Uterus (tissue), 4 donors: ENCODE measurements at places on chromosomes 1 and 21.

- H3K27me3 ChIP-seq = no peaks in the 10 kb centered on the region
- peak; percentile 78 for DNase-seq
- no peaks in the 10 kb centered on the region for H3K36me3 ChIP-seq
- H3K4me1 ChIP-seq = peaks cover 36% of the 10 kb centered on the region
These were observed 45.5 kb downstream of the CACHD1 start for GRCh38 chr1:64515427-64515826.

DNA sequence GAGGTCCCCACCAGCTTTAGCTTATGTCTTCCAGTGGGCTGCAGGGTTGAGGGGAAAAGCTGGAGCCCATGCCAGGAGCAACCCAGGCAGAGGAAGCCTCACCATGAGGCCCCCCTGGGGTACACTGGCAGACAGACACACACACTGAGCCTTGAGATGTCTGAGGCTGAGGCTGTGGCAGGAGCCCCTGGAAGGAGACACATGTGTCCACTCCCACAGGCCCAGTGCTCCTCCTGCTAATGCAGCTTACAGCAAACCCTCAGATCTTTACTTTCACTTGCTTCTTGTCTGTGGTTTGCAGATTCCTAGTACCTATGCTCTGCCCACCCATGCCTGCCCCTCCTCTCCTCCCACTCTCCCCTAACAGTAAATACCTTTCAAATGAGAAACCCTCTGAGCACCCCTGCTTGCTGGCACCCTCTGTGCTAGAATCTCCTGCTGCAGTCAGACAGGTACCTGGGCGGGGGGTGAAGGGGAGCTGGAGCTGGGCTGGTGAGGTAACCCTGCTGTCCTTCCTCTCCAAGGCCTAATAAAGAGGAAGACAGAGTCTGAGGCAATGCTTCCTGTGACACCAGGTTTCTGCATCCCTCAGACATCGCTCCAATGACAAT lies 63.4 kb upstream of the NEK2 start:
- DNase-seq = no peak
- H3K36me3 ChIP-seq = no peaks in the 10 kb centered on the region
- no peaks in the 10 kb centered on the region for H3K4me1 ChIP-seq
- H3K4me3 ChIP-seq = no peak overlapping the region

DNA sequence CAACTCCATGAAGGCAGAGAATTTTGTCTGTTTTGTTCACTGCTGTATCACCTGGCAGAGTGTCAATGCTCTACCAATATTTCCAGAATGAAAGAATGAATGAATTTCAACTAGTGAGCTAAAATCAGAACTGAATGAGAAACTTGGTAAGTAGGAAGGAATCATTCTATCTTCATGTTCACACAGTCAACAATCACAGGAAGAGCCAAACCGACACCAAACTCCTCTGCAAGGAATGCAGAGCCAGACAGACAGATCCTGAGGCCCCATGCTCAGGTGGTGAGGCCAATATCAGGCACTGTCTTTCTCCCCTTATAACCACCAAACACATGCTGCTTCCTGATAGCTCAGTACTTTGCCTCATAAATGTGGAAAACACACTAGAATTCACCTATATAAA lies 139.1 kb downstream of the SLC45A1 start:
- H3K4me3 ChIP-seq = no peak overlapping the region
- peaks cover 31% of the 10 kb centered on the region for H3K4me1 ChIP-seq
- peak overlapping the region; percentile 94 for H3K27ac ChIP-seq
- H3K27me3 ChIP-seq = no peaks in the 10 kb centered on the region
- no peak for DNase-seq

GRCh38 chr1:152954436-152954835 lies 7.4 kb downstream of the SPRR5 start:
- DNase-seq = no peak
- H3K27me3 ChIP-seq = no peaks in the 10 kb centered on the region
- no peak overlapping the region for H3K27ac ChIP-seq
- no peaks in the 10 kb centered on the region for H3K4me1 ChIP-seq
- H3K36me3 ChIP-seq = no peaks in the 10 kb centered on the region

GRCh38 chr1:94339206-94339927 lies 78.8 kb upstream of the ABCD3 start:
- no peaks in the 10 kb centered on the region for H3K36me3 ChIP-seq
- DNase-seq = no peak
- H3K4me3 ChIP-seq = no peak overlapping the region
- no peaks in the 10 kb centered on the region for H3K27me3 ChIP-seq
- no peak overlapping the region for H3K27ac ChIP-seq

DNA sequence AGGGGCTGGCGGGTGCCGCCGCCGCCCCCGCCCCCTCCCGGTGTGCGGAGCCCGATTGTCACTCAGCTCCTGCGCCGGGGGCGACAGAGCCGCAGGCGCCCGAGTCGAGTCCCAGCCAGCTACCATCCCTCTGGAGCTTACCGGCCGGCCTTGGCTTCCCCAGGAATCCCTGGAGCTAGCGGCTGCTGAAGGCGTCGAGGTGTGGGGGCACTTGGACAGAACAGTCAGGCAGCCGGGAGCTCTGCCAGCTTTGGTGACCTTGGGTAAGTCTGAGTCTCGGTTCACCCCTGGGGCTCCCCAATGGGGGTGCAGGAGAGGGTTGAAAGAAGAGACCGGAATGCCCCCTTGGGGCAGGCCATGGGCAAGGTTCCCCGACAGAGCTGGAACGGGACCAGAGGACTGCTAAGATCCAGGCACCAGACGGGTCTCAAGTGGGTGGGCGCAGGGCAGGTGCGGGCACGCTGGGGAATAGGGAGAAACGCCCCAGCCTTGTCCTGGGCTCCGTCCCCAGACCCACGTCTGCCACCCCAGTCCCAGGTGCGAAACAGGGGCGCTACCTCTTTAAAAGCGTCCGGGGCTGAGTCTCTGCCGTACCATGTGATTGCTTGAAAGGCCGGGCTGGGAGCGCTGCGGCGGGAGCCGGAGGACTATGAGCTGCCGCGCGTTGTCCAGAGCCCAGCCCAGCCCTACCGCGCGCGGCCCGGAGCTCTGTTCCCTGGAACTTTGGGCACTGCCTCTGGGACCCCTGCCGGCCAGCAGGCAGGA lies at the start of gene ADORA1:
Gene ADORA1, plus strand, starts transcription at position 61 of the 765 bp plus-strand sequence. CDS start 1,116 bp downstream, outside the sequence.
- peak within 1 kb of the TSS; percentile 26 for H3K27ac ChIP-seq
- no peaks in the 10 kb centered on the region for H3K27me3 ChIP-seq

DNA sequence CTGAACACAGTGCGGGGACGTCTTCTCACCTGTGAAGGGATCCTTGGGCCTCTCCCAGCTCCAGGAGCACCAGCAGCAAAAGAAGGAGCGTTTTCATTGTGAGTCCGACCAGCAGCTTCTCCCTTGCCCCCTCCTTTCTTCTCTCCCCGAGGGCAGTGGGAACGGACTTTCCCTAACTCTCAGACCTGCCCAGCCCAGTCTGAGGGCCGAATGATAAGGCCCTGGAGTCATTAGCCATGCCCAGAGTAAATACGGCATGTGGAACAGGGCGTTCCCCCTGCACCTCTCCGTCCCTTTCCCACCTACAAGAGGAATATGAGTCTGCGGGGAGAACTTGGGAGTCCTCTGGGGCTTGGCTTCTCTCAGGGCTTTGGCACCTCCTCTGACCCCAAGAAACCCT lies at the start of gene CTSE:
Gene CTSE, minus strand, starts transcription at position 201 of the 400 bp plus-strand sequence. Its CDS starts 104 bp downstream, at position 97.
- no peaks in the 10 kb centered on the region for H3K4me1 ChIP-seq

- no peaks in the 10 kb centered on the region for H3K36me3 ChIP-seq
- H3K4me3 ChIP-seq = no peak overlapping the region
- H3K27ac ChIP-seq = no peak overlapping the region
- no peaks in the 10 kb centered on the region for H3K27me3 ChIP-seq
These were observed 170.4 kb downstream of the PTPRC start for GRCh38 chr1:198809247-198809646.

DNA sequence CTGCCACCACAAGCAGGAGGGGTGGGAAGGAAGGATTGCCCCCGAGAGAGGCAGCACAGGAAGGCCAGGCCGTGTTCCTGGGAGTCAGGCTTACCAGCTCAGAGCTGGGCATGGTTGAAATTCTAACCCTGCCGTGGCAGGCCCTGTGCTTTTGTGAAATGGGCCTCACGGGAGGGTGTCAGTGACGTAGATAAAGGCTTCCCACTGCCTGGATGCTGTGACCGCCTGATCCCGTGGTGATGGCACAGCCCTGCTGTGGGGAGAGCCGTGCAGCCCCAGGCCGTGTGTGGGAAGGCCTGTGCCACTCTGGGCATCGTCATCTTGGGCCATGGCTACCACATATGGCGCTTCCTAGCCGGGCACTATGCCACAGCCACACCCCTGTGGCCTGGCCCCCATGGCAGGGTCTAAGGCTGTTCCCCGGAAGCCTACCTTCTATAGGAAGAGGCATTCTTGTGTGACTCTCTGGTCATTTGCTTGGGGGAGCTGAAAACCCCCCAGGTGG lies 161.3 kb downstream of the PCBP3 start:
- H3K27me3 ChIP-seq = no peaks in the 10 kb centered on the region
- no peaks in the 10 kb centered on the region for H3K36me3 ChIP-seq
- DNase-seq = no peak
- no peak overlapping the region for H3K27ac ChIP-seq

GRCh38 chr1:112040891-112041740 lies 51.6 kb upstream of the KCND3 start:
- H3K4me3 ChIP-seq = no peak overlapping the region
- peak; percentile 25 for DNase-seq
- H3K27ac ChIP-seq = no peak overlapping the region
- H3K36me3 ChIP-seq = no peaks in the 10 kb centered on the region

DNA sequence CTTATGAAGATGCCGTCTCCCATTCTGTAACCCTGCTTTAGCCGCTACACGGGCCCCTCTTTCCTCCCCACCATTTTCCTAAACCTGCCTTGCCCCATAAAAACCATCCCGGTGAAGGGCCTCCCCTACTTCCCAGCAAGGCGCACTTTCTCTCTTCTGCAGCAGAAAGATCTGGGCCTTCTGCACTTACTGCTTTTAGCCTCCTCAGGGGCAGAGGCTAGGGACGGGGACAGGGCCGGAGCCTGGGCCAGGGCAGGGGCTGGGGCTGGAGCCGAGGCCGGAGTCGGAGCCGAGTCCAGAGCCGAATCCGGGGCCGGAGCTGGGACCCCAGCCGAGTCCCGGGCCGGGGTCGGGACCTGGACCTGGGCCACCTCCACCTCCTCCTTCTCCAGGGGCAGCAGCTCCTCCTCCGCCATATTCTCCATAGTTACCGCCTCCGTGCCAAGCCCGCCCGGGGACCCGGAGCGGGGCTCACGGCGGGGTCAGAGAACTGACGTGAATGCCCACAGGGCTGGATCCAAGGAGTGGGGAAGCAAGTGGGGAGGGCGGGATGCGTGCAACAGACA lies 382 bp downstream of the TRMT1L start:
- no peaks in the 10 kb centered on the region for H3K36me3 ChIP-seq
- H3K4me3 ChIP-seq = peak overlapping the region; percentile 99
- H3K27me3 ChIP-seq = no peaks in the 10 kb centered on the region
- H3K27ac ChIP-seq = peak overlapping the region; percentile 99
- no peaks in the 10 kb centered on the region for H3K4me1 ChIP-seq

- no peaks in the 10 kb centered on the region for H3K27me3 ChIP-seq
- no peak overlapping the region for H3K27ac ChIP-seq
- H3K4me3 ChIP-seq = no peak overlapping the region
- H3K36me3 ChIP-seq = no peaks in the 10 kb centered on the region
These were observed 388.4 kb downstream of the DISC1 start for GRCh38 chr1:232014941-232015340.

GRCh38 chr1:24714859-24715520 lies 30.3 kb upstream of the CLIC4 start:
- H3K4me1 ChIP-seq = no peaks in the 10 kb centered on the region
- H3K4me3 ChIP-seq = no peak overlapping the region
- no peak overlapping the region for H3K27ac ChIP-seq
- no peaks in the 10 kb centered on the region for H3K36me3 ChIP-seq
- no peaks in the 10 kb centered on the region for H3K27me3 ChIP-seq
